ENCODE measurements at places on chromosomes 16 and 17.

- no peak for DNase-seq
These were observed 6.2 kb downstream of the SLC13A5 start for GRCh38 chr17:6706996-6707395.

- DNase-seq, result no peak
These were observed 221.0 kb upstream of the CDH13 start for GRCh38 chr16:82405736-82406135.

GRCh38 chr17:9855036-9855435, 29.3 kb downstream of the GLP2R start:
- DNase-seq, result no peak

DNA sequence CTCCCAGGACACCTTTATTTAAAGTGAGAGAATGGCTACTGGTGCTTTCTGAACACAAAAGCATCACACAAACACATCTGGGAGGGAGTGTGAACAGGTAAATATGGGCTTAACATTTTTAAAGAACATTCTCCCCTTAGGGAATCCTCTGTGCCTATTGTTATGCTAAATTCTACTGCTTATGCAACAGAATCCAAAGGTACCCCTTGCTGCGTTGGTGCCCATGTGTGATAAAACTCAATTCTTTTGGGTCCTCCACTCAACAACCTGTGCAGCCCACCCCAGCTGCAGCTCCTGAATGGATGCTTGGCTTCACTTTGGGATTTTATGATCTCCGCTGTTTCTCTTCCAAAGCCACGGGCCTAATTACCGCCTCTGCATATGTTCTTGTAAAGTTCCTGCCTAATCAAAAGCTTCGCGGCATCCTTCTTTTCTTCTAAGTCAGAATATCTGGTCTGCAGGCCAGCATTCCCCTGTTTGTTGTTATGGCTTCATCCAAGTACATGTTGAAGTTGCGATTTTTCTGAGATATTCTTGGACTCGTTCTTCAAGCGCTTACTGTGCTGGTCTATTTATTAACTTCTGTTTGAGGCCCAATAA, 23.9 kb downstream of the RHBDL3 start:
- no peak for DNase-seq

DNA sequence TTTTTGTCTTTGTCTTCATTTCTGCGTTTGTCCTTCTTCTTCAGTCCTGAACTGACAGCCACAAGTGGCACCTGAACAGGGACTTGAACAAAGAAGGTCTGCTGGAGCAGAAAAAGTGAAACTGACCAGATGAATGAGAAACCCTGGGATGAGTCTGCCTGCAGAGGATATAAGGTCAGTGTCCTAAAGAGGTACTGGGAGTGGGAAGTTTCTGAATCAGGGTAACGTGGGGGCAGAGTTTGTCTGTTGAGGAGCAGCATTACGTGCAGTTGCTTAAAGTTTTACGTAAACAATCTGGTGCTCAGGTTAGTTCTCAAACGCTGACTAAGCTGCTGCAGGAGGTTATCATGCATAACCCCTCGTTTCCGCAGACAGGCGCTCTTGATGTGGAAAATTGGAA, 2057.6 kb downstream of the TP53TG3F start:
- no peak for DNase-seq

GRCh38 chr16:86343796-86344585, 166.3 kb upstream of the FOXF1 start:
- no peak for DNase-seq

DNA sequence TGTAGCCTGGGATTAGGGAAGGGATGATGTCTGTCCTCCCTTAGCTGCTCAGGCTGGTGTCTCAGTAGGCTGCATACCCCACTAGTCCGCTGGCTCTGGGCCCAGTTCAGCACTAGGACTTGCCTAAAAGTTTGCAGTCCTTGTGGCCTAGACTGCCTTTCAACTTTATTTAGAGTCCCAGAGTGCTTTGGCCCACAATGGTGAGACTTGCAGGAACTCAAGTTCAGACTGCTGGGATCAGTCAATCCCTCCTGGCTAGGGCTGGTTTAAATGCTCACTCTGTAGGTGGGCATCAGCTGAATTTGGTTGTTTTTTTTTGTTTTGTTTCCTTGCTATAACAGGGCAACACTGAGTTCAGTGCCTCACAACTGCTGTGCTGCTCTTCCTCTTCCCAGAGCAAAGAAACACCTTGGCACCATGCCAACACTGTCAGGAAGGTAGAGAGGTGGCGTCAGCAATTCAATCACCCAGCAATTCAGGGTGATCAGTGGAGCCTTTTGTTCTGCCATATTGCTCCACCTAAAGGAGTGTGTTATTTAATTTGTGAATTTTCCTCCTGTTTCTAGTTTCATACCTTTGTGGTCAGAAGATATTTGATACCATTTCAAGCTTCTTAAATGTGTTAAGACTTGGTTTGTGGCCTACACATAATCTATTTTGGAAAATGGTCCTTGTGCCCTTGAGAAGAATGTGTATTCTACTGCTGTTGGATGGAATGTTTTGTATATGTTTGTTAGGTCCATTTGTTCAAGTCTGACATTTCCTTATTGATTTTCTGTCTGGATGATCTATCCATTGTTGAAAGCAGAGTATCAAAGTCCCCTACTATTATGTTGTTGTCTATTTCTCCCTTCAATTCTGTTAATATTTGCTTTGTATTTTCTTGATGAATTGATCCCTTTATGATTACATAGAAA, 284.0 kb upstream of the PMFBP1 start:
- peak; percentile 58 for DNase-seq

DNA sequence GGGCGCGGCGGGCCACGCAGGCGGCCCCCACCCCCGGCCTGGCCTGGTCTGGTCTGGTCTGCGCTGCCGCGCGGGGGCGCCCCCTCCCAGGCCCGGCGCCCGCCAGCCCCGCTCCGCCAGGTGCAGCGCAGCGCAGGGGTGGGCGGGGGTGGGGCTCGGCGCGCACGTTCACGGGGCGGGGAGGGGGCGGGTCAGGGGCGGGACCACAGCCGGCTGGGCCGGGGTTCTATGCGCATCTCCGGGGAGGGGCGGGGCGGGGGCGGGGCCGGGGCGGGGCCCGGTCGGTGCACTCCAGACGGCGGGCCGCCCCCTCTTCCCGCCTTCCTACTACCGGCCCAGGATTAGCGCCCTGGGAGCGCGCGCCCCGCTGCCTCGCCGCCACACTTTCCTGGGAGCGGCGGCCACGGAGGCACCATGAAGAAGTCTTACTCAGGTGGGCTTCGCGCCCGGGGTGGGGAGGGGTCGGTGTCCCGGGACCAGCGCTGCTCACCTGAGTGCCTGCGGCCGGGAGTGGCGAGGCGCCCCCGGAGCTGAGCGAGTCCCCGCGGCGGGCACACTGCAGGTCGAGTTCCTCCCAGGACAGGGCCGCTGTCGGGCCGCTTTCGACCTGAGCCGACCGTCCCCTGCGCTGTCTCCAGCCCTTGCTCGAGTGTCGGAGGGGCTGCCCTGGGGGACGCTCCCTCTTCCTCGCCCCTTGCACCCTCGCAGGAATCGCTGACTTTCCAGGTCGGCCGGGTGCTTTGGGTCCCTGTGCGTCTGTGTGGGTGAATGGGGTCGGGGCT, 140.5 kb downstream of the SEC14L1 start:
- DNase-seq, result peak; percentile 81

DNA sequence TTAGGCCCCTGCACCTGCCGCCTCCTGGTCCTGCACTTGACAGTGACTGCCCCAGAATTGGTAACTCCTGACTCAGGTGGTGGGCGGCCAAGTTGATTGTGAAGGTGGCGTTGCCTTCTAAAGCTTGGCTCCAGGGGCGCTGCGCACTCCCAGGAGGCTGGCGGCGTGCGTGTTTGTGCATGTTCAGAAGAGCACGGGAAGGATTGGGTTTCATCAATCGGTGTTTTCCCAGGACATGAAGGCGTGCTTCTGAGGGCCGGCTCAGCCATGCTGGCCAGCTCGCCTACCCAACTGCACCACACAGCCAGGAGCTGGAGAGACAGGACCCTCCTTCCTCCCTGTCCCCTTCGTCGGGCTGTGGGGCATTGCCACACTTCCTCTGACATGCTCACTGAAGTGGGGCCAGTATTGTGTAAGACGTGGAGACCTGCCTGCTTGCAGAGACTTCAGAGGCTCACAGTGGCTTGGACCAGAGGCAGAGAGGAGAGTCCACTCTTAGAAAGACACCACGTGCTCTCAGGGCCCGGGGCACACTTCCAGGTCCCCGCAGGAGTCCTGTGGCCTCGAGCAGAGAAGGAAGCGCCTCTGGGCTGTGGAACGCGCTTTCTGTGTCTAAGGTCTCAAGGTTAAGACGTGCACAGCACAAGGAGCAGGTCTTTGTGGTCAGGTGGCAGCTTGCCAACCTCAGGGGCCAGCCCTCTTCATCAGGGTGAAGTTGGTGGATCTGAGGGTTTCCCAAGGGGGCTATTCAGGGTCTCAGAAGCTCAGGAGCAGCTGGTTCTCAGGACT, 2.8 kb downstream of the RAB40C start:
- DNase-seq, result peak; percentile 99

GRCh38 chr16:5605404-5605803, 507.8 kb upstream of the EEF2KMT start:
- DNase-seq, result no peak

- DNase-seq, result no peak
These were observed 2.6 kb upstream of the KRT36 start for GRCh38 chr17:41492351-41492750.

GRCh38 chr17:33154869-33155455, 138.1 kb downstream of the ASIC2 start:
- no peak for DNase-seq

DNA sequence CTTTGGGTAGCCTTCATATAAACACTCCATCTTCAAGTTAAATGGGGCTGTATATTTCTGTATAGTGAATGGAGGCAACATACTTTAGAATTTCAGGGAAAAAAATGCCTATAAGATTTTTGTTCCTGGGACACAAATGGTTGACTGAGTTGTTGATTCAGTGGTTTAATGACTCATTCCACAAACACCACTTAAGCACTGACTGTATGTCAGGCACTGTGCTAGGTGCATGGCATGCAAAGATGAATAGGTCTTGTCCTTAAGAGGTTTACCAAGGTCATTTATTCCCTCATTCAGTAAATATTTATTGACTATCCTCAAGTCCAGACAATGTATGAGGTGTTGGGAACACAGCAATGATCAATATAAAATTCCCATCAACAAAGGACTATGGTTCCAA, 417.1 kb downstream of the CA10 start:
- peak; percentile 62 for DNase-seq

DNA sequence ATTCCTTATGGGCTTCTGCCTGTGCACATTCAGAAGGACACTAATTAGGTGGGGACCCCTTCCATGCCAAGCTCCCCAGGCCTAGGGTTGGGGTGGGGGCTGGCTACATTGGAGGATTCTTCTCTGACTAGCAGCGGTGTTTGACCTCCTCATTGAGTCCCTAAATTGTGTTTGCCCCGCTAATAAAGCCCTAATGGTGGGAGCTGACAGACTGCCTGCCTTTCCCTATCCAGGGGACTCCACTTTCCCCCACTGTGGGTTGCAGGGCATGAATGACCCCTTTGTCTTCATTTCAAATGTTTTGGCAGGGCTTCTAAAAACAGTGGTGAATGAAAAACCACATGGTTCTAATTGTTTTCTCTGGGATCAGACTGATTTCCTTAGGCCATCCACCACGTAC, 476.8 kb upstream of the CDH11 start:
- DNase-seq, result no peak
